ENCODE measurements at places on chromosomes 1 and 21.

GRCh38 chr21:26776310-26777021 is 68.7 kb downstream of the ADAMTS1 start:
- DNase-seq, result no peak

GRCh38 chr1:227166559-227166958 is 151.7 kb downstream of the CDC42BPA start:
- DNase-seq, result no peak

DNA sequence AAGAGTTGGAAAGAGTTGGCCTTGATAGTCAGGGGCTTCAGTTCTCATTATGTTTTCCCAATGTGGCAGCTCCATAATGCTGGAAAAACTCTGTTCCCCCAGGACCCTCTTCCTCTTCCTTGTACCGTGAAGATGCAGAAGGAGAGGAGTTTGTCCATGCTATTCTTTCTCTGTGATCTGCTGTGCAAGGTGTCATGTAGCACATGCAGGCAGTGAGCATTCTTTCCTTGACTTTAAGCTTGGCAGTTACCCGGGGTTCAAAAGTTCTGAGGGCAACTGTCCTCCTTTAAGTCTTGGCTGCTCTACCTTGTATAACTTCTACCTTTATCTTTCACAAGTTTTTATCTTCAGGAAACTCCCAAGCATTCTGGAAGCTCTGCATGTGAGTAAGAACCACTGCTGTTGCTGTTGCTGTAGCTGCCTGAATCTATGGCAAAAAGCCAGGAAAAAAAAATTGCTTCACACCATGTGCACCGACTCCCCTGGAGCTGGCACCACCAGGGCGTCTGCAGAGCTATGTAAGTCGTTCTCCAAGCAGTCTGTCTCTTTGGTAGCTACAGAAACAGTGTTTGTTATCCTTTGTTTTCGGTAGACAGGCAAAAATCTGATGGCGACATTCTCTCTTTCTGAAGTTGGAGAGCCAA is 42.7 kb upstream of the SLC16A1 start:
- no peak for DNase-seq

DNA sequence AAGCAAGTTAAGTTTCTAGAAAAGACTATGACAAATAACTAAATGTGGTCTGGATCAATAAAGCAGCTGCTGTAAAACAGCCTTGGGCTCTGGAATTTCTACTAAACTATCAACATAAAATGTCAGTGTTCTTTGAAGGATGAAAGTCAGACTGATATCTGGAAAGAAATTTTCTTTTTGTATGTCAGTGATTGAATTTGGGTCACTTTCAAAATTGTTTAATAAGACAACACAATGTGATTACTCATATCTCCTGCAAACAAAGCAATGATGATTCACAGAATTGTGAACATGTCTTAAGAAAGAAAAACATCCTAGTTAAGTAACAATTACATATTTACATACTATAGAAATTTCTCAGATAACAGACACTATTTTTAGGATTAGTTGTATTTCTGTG is 826.4 kb downstream of the PLA2G4A start:
- DNase-seq, result no peak

- no peak for DNase-seq
Measured at GRCh38 chr1:31436596-31437432, 23.8 kb downstream of the SERINC2 start.

- DNase-seq, result no peak
Measured at GRCh38 chr1:85387781-85388180, 77.2 kb downstream of the DDAH1 start.

- no peak for DNase-seq
Measured at GRCh38 chr21:32674731-32675130, 53.1 kb downstream of the SYNJ1 start.

DNA sequence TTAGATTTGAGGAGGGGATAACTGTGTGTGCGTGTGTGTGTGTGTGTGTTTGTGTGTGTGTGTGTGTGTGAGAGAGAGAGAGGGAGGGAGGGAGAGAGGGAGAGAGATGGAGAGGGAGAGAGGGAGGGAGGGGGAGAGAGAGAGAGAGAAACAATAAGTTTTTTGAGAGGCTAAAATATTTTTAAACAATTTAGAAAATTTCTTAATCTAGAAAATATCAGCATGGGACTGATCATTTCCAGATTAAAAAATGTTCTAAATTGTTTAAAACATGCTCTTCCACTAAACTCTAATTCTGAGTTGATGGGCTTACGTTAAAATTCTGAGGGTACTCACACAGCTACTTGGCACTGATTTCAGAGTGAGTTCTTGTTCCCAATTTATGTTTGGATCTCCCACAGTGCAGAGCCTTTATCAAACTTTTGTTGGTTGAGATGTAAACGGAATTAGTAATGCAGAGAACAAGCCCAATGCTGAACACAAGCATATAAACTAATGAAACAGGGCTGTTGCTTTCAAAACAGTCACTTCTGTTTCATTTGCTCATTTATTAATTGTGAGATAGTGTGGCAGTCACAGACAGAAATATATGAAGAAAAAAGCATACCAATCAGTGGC is 73.4 kb upstream of the RGS2 start:
- DNase-seq, result no peak

- DNase-seq, result no peak
Measured at GRCh38 chr1:60619581-60619980, 462.8 kb upstream of the NFIA start.
